ENCODE measurements at places on chromosomes 1 and 21. TPM values are rescaled to one million over a fixed set of nuclear protein-coding genes. Genes with fewer than 3 reads are reported as not detected.

Gene DNALI1
- not detected for total RNA-seq

Gene IFI16
- 3.0 TPM for total RNA-seq

Gene LRRC39
- 0.13 TPM for total RNA-seq

Gene WASF2
- total RNA-seq: 55.1 TPM

Gene NBPF4
- total RNA-seq: 0.08 TPM

Gene ITLN2
- 0.70 TPM for total RNA-seq

Gene C1orf159
- total RNA-seq: 13.8 TPM

Data from A549 treated with AZD2906 at 1 μM for 4 hours (cell line).